ENCODE measurements at places on chromosomes 1 and 21.

- no peak for DNase-seq
Observed at GRCh38 chr1:14662116-14662515, 63.6 kb downstream of the KAZN start.

- no peak for DNase-seq
Observed at GRCh38 chr21:35988416-35989137, 71.7 kb downstream of the SETD4 start.

DNA sequence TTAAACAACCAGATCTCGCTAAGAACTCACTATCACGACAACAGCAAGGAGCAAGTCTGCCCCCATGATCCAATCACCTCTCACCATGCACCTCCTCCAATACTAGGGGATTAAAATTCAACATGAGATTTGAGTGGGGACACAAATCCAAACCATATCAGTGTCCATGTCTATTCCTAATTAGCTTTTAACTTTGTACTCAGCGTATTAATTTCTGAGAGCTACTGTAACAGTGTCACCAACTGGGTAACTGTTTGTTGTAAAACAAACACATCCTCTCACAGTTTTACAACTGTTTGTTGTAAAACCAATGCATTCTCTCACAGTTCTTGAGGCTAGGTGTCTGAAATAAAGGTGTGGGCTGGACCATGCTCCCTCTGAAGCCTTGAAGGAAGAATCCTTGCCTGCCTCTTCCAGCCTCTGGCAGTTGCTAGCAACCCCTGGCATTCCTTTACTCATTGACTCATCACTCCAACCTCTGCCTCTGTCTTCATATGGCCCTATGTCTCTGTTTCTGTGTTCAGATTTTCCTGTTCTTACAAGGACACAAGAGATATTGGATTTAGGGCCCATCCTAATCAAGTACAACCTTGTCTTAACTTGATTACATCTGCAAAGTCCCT is 121.2 kb downstream of the LTN1 start:
- DNase-seq: no peak

GRCh38 chr1:8455700-8456307 is 137.9 kb downstream of the SLC45A1 start:
- DNase-seq: no peak

- no peak for DNase-seq
Observed at GRCh38 chr1:23589585-23589986, 30.3 kb upstream of the ID3 start.

DNA sequence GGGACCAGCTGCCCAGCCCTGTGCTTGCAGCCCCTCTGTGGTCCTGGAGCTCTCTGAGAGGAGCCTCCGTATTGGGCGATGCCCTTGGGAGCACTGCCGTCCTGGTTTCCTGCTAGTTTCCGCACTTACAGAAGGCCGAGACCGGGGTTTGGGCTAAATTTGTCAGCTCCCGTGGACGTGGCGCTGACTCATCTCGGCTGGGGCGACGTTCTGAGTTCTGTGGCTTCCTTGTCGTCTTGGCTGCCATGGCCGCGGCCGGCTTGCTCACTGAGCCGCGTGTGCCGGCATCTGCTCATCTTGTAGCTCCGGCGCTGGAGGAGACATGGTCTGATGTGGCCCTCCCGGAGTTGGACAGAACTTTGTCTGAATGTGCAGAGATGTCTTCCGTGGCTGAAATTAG is 64.9 kb downstream of the PCNT start:
- no peak for DNase-seq

GRCh38 chr21:36059823-36060158 is 535 bp downstream of the SETD4 start:
- DNase-seq: no peak

- peak; percentile 5 for DNase-seq
Observed at GRCh38 chr1:6889875-6890480, 104.7 kb downstream of the CAMTA1 start.

DNA sequence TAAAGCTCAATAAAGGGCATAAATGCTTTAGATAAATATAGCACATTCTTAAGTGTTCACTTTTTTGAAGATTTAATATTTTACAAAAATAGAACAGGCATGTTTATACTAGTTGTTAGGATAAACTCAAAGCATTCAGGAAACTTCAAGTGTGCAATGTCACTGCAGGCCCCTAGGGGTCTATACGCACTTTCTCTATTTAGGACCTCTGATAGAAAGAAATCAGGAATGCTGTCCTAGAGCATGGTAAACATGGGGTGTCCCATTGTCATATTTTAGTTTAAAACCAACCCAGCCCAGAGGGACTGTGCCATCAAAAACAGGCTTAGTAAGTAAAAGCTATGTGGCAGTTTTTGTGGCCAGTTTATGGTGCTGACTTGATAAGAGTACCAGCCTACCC is 102.2 kb downstream of the BARHL2 start:
- no peak for DNase-seq

DNA sequence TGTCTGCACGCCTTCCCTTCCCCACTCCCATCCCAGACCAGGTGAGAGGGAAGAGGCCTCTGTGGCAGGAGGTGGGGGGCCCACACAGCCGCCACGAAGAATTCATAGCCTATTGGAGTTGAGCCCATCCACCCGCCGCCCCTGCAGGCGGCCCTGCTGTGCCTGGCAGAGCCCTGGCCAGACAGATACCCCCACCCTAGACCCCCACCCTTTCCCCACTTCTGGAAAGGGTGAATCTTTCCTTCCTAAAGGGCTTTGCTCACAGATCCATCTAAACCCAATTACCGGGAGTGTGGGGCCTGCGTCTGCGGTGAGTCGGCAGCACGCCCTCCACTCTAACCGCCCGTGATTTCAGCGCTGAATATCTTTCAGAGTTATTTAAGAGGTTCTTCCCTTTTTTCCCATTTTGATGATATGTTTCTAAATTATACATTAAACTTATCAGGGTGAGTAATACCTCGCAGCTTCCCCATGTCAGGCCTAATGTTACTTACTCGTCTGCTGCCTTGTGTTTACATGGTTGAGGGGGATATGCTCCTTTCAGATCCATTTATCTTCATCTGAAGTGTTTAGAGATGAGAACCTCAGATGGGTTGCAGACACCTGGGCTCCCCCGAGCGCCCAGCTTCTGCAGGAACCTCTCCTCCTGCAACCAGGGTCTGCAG is 183.9 kb upstream of the VAMP3 start:
- no peak for DNase-seq

- DNase-seq: no peak
Observed at GRCh38 chr21:22399681-22400514, 1401.7 kb downstream of the NCAM2 start.

- peak; percentile 44 for DNase-seq
Observed at GRCh38 chr1:78619803-78620579, at the start of gene IFI44L. TSS of gene IFI44L (plus strand) at chr1:78620448. CDS start at chr1:78627916, 7,468 bp downstream.

GRCh38 chr1:198939286-198939685 is 300.4 kb downstream of the PTPRC start:
- no peak for DNase-seq

DNA sequence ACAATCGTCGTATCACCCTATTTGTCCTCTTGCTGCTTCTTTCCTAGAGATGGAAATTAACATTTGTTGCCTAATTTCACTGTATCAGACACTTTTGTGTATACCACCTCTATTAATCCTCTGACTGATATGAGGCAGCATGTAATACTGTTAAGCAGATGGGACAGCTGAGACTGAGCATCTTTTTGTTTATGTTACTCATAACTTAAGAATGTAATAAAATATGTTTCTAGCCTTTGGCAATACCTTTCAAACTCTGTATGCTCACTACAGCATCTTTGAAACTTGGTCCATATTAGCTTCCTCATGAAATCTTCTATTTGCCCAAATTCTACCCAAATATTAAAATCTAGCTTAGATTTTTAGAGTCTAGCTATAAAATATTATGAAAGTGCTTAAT is 2.3 kb downstream of the OR14K1 start:
- DNase-seq: no peak

DNA sequence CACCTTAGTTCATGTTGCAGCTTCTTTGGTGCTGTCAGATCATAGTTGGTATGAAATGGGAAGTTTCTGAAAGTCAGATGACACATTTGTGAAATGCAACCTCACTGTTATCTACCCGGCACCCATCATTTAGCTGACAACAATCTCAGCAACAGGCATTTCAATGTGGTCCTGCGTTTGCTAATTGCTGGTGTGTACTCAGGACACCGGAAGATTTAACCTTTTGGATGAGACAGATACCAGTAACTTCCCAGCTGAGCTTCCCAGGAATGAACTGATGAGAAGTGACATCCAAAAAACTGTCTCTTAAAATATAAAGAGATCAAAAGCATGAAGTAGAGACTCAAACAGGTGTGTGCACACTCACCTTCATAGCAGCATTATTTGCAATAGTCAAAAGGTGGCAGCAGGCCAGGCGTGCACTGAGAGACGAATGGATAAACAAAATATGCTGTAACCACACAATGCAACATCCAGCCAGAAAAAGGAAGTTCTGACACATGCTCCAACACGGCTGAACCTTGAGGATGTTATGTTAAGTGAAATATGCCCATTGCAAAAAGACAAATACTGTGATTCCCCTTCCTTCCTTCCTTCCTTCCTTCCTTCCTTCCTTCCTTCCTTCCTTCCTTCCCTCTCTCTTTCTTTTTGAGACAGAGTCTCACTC is 7.9 kb upstream of the CLDN14 start:
- no peak for DNase-seq

Measured in activated CD4-positive, alpha-beta T cell treated with anti-CD3 and anti-CD28 coated beads for 24 hours (primary cell).